Left hindlimb (tissue), 1 donor: ENCODE measurements at places on chromosomes 11 and 22.

DNA sequence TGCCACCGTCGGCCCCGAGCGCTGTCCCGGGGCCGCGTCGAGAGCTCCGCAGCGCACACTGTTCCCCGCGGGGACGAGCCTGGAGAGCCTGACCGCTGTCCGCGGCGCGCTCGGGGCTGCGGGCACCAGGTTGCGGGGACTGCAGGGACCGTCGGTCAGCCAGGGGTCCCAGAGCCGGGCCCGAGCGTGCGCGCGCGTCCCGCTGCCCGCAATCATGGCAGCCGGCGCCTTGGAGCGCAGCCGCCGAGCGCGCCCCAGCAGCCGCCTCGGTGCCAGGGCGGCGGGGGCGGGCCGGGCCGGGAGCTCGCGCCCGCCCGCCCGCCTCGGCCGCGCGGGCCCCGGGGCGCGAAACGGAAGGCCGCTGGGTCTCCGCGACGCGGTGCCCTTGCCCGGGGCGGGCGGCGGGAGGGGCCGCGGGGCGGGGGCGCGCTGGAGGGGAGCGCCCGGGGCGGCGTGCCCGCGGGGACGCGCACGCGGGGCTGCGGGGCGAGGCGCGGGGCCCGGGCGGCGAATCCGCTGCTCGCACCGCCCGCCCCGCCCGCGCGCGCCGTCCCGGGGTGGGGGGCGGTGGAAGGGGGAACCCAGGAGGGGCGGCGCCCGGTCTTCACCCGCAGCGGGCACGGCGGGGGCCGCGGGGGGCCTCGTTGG lies 79.4 kb upstream of the PPARA start:
- peak; percentile 78 for DNase-seq

- no peak for DNase-seq
Observed at GRCh38 chr22:30813936-30814335, 119.3 kb downstream of the OSBP2 start.

- no peak for DNase-seq
Observed at GRCh38 chr22:42379966-42380537, 52.2 kb downstream of the NFAM1 start.

GRCh38 chr11:114259551-114259983 lies 36.6 kb upstream of the NNMT start:
- no peak for DNase-seq

DNA sequence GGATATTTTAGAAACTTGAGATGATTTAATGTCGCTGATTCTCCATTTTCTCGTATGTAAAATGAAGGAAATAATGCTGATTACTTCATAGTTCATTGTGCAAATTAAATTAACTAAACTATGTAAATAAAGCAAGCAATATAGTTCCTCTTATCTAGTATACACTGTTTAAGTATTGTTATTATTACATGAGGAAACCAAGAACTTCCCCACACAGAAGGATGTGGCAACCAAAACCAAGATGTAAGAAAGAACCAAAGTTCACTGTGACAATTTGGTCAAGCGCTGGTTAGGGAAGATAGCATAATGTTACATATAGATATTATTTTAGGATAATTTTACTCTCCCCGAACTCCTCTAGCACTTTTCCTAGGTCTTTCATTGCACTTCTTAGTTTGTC lies 103.2 kb downstream of the XKR3 start:
- DNase-seq = no peak

DNA sequence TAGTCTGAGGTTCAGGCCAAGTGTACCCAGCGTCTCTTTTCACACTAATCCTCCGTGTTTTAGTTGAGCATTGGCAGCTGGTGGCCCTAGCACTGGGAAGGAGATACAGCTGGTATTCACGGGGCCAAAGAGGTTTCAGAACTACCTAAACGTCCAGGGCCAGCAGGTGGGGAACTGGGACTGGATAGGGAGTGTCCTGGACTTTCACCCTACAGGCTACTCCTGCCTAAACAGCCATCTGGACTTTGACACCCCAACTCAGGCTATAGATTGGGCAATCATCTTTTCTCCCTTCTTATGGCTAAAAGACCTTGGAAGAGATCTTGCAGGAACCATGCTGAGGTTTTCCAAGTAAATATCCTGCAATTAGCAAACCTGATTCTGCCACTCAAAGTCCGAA lies 2.8 kb downstream of the SPON1 start:
- no peak for DNase-seq

DNA sequence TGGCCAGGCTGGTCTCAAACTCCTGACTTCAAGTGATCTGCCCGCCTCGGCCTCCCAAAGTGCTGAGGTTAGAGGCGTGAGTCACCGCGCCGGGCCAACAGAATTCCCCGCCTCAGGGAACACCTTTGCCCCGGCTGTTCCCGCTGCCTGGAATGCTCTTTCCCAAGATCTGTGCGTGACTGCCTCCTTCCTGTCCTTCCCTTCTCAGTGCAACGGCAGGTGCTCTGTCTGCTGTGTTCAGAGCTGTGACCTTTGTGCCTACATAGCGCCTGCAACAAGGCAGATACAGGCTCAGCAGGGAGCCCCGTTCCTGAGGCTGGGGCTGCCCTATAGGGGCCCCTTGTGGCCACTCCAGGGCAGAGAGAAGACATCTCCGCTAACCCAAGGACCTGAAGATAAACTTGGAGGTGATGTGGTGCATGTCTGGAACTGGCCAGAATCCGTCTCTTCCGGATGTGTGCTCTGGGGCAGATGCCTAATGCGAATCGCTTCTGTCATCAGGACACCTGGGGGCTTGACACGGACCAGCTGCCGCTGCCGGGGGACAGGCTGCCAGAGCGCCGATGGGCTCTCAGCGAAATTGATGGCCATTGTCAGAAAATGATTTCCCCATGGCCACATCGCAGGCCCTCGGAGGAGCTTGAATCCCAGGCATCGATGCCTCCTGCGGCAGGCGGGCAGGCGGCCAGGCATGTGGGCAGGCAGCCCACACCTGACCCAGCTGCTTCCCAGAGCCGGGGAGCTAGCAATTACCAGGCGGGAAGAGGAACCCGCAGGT lies 43.5 kb upstream of the TCF20 start:
- DNase-seq = no peak

DNA sequence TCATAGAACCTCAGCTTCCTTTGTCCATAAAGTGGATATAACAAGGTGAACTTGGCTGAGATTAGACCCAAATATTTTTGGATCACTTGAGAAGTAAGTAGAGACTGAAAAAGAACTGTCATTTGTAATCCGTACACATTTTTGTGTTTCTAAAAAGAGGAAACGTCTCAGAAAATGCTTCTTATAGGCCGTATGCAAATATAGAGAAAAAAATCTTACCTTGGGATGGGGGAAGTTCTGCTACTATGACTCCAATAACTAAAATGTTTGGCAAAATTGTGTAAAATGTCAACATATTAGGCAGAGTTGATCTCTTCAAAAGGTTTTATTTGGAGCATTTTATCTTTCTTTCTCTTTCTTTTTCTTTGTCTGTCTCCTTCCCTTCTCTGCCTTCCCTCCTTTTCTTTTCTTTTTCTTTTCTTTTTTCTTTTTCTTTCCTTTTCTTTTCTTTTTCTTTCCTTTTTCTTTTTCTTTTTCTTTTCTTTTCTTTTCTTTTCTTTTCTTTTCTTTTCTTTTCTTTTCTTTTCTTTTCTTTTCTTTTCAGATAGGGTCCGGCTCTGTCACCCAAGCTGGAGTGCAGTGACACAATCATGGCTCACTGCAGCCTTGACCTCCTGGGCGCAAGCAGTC lies 48.2 kb downstream of the ADM start:
- no peak for DNase-seq

DNA sequence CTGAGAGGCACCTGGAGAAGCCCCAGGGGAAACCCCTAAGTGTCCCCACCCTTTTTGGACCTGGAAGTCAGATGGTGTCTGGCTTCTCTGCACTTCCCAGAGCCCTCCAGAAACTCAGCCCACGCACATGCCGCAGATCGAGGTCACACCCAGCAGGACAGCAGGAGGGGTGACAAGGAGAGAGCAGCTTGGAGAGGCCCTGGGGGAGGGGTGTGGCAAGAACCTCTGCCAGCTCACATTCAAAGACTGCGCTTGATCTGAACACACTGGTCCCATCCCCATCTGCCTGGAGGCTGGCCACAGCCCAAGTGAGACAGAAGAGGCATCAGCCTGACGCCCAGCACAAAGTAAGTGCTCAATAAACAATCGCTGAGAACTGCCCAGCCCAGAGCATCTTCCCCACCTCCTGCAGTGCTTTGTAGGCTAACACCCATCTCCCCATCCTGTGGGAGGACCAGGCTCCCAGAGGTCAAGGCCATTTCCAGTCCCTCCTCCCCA lies 21.4 kb downstream of the TMPRSS6 start:
- no peak for DNase-seq

DNA sequence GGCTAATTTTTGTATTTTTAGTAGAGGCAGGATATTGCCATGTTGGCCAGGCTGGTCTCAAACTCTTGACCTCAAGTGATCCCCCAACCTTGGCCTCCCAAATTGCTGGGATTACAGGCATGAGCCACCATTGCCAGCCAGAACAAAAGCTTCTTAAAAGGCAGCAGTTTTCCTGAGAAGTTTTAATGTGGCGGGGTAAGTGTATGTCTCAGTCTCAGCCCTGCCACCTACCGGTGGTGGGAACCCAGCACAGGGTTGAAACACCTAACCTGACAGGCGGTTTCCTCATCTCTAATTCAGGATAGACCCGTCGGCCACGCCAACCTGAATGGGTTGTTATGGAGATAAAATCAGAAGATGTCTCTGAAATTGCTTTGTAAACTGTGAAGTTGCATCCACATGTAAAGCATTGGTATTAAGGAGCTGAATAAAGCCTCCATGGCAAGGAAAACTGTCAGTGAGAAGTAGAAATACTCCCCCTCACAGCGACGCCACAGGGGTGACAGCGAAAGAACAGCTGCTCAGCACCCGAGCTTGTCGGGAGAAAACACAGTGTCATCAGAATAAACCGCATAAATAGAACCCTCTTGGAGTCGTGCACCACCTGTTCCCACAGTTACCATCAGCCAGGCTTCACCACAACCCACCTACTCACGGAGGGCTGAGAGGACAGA lies 165.9 kb upstream of the NCAM1 start:
- DNase-seq = no peak

DNA sequence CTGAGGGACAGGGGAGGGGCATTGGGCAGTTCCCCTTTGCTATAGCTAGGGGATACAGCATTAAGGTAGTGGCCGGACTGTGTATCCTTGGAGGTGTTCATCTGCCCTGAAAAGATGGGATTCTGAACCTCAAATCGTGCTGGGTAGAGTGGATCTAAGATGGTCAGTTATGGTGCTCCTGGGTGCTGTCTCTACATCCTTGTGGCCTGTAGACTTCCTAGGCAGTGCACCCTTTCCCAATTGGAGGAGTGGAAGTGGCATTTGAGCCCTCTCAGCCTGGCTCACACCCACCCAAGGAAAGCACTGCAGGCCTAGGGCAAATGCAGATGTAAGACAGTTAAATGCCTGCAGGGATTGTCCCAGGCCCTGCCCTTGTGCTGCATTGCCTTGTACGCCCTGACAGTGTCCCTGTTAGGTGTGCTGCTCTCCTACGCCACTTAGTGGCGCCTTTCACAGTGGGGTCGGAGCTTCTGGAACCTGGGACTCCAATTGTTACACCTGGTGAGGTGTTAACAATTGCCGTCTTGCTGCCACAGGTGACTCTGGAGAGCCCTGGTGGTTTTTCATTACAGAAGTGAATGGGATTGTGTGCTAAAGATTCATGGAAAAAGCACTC lies 35.0 kb downstream of the PPFIBP2 start:
- no peak for DNase-seq

DNA sequence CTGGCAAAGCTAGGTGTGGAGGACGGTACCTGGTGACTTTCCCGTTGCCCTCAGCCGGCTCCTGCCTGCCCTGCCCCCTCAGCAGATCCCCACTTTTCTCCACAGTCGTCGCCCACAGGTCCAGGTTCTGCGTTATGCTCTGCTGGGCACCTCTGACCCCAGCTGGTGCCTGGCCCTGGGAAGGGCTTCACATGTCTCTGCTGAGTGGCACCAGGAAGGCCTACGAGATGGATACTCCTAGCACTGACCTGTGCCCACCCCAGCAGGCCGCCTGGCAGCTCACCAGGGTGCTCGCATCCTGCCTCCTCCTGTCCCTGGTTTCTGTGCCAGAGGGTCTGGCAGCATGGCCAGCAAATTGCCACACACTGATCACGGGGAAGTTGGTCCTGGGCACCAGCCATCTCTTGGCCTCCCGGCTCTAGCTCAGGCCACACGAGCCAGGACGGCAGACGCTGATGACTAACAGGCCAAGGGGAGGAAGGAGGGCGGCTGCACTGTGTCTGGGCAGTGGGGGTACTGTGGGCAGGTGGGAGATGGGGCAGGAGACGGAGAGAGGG lies 13.8 kb downstream of the CARS1 start:
- DNase-seq = no peak

GRCh38 chr11:7056828-7057513 lies 31.8 kb upstream of the RBMXL2 start:
- no peak for DNase-seq

- no peak for DNase-seq
Observed at GRCh38 chr22:37282385-37282677, at the start of gene CYTH4. Gene CYTH4 (plus strand): TSS chr22:37282508. CDS start chr22:37282570, 62 bp downstream.

GRCh38 chr11:66548041-66548440 lies 1.3 kb downstream of the ACTN3 start:
- no peak for DNase-seq

DNA sequence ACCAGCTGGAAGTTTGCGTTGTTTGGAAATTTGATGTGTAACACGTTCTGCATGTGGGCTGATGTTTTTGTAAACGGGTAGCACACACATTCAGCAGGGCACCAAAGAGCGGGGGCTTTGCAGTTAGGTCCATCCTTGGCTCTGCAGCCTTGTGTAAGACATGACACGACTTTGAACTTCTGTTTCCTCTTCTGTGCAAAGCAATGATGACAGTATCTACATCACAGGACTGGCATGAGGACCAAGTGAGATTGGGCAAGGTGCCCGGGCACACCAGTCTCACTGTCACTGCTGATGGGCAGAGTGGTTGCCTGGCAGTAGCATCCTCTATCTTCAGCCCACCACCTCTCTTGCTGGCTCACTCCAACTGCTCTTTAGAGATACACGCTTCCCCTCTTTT lies 3.3 kb downstream of the TCN2 start:
- no peak for DNase-seq

DNA sequence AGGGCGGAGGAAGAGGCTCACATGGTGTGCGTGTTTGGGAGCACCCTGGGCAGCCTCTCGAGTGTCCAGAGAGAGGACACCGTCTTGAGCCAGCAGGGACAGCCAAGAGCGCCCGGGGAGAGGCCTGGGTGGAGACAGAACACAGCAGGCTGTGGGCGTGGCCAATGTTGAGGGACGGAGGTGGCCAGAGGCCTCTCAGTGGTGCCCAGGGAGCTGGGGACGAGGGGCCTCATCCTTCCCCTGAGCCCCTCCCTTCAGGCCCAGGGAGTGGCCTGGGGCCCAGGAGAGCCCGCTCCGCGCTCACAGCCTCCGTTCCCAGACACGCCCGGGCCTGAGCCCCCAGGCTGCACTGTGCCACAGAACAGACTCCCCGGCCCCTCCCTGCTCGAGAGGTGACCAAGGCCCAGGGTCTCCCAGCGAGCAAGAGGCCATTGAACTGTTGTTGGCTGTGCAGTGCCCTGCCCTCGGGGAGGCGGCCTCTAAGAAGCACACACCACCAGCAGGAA lies 48.4 kb downstream of the CDKN1C start:
- DNase-seq = peak; percentile 80

DNA sequence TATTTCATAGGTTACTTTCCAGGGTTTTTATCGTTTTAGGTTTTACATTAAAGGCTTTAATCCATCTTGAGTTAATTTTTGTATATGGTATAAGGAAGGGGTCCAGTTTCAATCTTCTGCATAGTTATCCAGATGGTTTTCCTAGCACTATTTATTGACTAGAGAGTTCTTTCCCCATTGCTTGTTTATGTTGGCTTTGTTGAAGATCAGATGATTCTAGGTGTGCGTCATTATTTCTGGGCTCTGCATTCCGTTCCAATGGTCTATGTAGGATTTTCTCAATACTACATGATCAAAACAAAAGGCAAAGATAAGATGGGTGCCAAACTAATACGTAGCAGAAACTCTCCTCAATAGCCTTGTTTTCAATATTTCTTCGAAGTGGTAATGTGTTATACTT lies 14.3 kb upstream of the RIC3 start:
- no peak for DNase-seq
